ENCODE measurements at places on chromosomes 3 and 15. TPM values are rescaled to one million over a fixed set of nuclear protein-coding genes. Genes with fewer than 3 reads are reported as not detected.

DNA sequence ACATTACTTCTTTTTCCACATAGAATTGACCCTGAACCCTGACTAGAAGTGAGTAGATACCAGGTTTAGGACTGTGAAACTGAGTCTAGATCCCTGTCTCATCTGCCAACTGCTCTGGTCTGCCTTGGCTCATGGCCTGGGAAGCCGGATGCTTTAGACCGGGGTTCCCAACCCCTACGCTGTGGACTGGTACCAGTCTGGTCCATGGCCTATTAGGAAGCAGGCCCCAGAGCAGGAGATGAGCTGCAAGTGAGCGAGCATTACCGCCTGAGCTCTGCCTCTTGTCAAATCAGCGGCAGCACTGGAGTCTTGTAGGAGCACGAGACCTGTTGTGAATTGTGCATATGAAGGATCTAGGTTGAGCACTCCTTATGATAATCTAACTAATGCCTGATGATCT, 734.2 kb downstream of the AGBL1 start:
- no peak for DNase-seq

DNA sequence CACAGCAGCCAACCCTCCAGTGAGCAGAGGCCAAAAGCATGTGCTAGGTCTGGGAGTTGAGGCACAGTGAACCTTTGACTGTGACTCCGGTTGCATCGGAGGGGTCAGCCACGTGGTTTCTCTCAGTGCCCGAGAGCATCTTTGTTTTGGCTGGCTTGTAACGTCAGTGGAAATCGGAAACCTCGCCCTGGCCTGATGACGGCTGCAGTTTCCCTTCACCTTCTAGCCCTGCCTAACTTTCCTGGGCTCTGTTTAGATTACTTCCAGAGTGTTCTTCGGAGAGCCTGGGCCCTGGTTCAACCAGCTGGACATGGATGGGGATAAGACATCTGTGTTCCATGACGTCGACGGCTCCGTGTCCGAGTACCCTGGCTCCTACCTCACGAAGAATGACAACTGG, 56.6 kb downstream of the MESD start:
- no peak for DNase-seq

DNA sequence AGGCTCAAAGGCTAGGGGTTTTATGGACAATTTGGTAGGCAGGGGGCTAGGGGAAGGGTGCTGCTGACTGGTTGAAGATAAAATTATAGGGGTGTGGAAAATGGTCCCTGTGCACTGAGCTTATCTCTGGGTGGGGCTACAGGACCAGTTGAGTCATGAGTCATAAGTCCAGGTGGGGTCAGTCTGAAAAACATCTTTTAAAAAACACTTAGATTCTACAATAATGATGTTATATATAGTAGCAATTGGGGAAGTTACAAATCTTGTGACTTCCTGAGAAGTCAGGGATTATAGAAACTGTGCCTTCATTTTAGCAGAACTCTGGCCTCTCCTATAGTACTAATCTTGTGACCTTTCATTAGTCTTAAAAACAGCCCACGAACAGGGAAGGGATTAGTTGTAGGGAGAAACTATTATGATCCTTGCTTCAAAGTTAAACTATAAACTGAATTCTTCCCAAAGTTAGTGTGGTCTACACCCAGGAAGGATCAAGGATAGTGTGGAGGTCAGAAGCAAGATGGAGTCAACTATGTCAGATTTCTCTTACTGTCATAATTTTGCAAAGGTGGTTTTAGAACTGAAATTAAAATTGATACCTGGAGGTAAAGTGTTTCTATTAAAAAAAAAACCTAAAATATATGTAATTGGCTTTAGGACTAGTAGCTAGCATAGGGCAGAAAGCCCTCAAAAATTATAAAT, 130.1 kb downstream of the P2RY1 start:
- no peak for DNase-seq

LRCH3 gene
- 38.9 TPM for total RNA-seq

APOD gene
- not detected for total RNA-seq

DNA sequence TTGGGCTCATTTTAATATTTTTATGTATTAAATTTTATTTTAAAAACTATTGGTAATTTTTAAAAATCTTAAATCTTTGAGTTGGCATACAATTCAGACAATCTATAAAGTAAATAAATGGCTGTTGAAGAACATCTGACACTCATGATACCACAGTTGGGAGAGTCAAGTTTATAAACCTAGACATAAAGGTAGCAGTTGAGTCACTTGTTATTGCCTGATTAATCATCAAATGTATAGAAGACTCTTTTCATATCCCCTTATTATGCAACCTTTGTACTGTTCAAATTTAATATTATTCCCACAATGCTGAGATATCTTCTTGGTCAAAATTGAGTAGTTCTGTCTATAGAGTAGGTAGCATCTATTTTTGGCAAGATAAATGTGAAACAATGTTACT, 19.6 kb downstream of the PAQR9 start:
- no peak for DNase-seq

OIP5 gene
- total RNA-seq: 8.0 TPM

LEKR1 gene
- total RNA-seq: 0.42 TPM
